ENCODE measurements at places on chromosomes 3 and 15.

- no peak for DNase-seq
Measured at GRCh38 chr3:134850761-134851160, 55.7 kb downstream of the EPHB1 start.

- no peak for DNase-seq
Measured at GRCh38 chr3:39203860-39204259, 11.5 kb upstream of the XIRP1 start.

- peak; percentile 43 for DNase-seq
Measured at GRCh38 chr3:71542521-71543370, 40.8 kb downstream of the FOXP1 start.

DNA sequence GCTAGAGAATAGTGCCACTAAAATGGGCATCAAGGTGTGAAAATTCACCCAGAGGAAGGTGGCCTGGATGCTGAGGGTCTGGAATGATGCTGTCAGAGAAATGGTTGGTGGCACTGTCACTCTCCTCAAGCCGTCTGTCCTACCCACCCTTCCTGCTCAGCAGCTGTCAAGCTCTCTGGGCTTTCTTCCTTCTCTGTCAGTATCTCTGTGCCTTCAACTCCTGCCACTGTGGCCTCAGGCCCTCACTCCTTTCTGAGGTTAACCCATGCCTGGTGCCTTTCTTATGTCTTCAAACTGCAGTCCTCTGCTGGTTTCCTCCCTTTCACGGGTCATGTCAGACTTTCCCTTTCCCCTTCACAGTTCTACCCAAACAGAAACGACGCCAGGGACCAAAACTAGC lies 4.4 kb downstream of the MYO5C start:
- DNase-seq, result no peak

GRCh38 chr15:38084289-38084688 lies 149.8 kb downstream of the TMCO5A start:
- DNase-seq, result no peak

DNA sequence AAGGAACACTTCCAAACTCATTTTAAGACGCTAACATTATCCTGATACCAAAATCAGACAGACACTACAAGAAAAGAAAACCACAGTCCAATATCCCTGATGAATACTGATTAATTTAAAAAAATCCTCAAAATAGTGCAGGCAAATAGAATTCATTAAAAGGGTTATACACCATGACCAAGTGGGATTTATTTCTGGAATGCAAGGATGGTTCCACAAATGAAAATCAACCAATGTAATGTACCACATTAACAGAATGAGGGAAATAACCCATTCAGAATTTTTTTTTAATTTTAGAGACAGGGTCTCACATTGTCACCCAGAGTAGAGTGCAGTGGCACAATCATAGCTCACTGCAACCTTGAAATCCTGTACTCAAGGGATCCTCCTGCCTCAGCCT lies 17.3 kb upstream of the AP4E1 start:
- no peak for DNase-seq

- no peak for DNase-seq
Measured at GRCh38 chr3:100216713-100217112, 44.1 kb upstream of the TBC1D23 start.

GRCh38 chr3:13500133-13500885 lies 20.2 kb downstream of the HDAC11 start:
- no peak for DNase-seq

DNA sequence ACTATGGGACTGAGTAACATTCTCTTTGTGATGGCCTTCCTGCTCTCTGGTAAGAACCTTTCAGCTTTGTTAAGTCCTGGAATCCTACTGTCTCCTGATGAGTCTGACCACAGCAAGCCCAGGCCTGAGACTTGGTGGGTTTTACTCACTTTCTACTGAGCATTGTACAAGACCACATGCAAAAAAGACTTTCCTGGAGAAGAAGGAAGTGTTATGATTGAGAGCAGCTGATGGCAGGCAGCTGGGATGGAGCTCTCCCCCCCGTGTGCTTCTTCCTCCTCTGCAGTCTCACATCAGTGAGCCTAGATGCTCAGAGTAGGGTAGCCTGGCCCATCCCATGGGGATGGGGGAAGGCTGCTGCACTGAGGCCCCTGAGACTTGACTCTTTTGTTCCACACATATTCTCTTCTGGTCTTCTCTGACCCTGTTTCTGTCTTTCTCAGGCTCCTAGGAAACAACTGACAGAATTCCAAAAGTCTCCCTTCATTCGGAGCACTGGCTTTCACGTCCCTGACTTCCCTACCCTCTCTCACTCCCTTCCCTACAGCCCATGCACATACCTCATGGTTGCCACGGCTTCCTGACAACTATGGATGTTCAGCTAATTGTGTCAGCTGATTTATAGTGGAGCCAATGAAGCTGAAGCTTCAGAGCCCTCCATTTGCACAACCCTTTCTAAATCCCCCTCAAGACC lies 36.6 kb downstream of the CD86 start:
- DNase-seq, result no peak

GRCh38 chr3:133014325-133014724 lies 23.9 kb upstream of the TMEM108 start:
- no peak for DNase-seq

DNA sequence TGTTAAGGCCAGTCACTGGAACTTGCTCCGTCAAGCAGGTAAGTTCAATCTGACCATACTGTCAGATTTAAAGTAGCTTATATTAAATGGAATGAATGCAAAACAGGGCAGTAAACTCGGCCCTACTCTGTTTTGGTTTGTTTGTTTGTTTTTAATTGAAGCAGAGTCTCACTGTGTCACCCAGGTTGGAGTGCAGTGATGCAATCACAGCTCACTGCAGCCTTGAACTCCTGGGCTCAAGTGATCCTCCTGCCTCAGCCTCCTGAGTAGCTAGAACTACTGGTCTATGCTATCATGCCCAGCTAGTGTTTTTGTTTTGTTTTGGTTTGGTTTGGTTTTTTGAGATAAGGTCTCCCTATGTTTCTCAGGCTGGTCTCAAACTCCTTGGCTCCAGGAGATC lies 305.0 kb downstream of the FEZF2 start:
- no peak for DNase-seq

GRCh38 chr3:98589331-98590036 lies 3.9 kb downstream of the CPOX start:
- DNase-seq, result no peak

- DNase-seq, result no peak
Measured at GRCh38 chr15:87710406-87710805, 546.1 kb downstream of the NTRK3 start.

DNA sequence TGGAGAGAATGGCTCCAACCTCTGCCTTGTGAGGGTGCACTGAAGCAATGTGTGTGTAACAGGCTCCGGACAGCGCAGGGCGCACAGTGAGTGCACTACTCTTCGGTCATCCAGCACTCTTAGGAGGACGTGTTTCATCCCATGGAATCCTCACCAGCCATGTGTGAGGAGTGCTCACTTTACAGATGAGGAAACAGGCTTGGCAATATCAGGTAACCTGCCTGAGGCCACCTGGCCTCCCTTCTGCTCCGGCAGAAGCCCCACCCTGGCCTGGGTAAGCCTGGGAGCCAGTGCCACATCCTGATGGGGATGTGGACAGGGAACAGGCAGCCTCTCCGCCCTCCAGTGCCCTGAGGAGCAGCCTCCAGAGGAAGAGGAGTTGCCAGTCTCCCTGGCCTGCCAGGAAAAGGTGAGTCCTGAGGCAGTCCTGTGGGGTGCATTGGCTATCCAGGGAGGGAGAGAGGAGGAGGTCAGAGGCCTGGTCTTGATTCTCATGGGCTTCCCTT lies 39.4 kb upstream of the LIMD1 start:
- no peak for DNase-seq

- DNase-seq, result no peak
Measured at GRCh38 chr3:152448091-152448490, 179.4 kb downstream of the MBNL1 start.

GRCh38 chr3:70789878-70790277 lies 477.4 kb upstream of the MDFIC2 start:
- no peak for DNase-seq

DNA sequence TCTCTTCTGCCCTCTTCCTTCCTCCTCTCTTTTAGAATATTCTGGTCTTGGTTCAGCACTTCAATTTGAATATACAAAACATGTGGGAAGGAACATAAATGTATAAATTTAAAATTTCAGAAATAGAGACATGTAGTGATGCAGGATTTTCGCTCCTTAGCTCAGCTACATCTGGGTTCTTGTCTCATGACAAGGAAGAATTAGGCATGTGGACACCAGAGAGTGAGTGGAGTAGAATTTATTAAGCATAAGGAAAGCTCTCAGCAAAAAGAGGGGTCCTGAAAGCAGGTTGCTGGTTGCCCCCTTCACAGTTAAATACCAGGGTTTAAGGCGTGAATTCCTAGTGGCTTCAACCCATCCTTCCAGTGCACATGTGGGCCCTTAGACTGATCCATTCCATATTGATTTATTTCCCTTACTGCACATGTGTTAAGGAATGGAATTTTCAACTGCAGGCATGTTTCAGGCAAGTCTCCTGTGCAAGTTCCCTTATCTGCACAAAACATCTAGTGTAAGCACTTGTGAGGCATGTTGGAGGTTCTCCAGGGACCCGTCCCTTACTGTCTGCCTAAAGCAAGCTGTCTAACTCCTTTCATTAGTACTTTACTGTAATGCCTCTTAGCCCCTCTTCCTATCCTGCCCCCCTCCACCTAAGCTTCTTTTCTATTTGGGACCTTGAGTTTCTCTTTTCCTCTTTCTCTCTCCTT lies 133.2 kb upstream of the STRIT1 start:
- no peak for DNase-seq

DNA sequence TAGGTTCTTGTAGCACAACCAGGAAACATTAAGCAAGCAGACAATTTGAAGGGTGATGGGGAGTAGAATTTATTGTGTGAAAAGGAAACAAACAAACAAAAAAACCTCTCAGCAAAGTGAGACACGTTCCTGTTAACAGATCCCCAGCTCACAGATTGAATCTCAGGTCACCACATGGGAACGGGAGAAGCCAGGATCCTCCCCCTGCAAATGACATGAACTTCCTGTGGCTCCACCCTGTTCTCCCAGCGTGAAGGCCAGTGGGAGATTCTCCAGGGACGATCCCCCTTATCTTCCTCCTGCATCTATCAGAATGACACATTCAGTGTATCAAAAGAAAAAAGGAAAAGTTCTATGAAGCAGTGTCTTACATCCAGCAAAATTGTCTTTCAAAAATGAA lies 1488.1 kb downstream of the OTOL1 start:
- DNase-seq, result no peak

DNA sequence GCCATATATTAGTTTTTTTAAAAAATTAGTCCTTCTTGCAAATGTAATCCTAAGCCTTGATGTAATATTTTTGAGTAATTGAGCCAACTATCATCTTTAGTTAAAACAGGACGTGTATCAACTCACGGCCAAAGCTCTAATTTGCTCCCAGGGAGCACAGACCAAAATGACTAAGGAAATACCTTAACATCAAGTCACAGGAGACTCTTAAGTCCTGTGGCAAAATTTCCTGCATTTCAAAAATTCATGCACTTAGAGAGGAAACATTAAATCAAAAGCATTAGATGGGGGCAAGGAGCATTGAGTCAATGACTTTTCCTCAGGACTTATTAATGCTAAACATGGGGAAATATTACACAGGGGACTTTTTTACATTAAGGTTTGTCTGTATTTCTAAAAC lies 276.0 kb downstream of the MFSD1 start:
- no peak for DNase-seq

DNA sequence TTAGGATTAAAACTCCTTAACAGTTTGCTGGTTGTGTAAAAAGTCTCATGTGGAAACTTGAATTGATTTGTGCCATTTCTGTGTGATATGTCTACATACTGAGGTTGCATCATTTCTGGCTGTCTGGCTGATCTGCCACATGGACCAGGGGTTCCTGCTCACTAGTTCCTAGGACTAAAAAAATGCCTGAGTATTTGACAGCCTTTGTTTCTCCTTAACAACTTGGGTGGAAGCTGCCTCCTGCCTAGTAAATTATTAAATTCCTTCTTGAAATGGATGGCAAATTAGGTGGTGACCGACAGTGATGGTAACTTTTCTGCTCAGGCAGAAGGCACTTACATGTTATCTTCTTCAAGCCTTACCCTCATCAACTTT lies 226.9 kb upstream of the MRPL3 start:
- no peak for DNase-seq

DNA sequence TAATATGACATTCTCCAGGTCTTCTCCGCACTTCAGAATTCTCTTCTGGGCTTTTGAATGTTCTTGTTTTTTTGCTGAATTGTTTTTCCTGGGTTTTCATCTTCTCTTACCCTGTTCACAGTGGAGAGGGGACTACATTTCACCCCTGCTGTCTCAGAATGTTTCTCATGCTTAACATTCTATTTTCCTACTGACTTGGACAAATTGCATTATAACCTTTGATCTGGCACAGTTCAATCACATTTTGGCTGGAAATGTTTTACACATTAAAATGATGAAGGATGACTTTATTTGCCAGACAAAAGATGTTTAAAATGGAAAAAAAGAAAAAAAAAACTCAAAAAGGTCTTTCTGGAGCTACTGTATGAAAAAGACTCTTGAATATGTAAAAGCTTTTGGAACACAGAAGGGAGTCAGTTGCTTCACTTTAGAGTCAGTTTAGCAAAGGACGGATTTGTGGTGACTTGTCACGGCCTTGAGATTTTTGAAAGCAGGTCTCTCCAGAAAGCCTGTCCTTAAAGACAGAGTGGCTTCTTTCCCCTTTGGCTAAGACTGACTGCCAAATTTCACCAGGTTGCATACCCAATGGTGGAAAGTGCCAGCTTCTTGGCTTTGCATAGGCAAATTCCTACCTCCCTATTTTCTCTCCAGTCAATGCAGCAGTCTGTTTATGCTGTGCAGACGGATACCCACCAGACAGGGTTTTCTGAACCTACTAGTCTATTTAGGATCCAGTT lies 401.0 kb upstream of the TBL1XR1 start:
- no peak for DNase-seq

- DNase-seq, result no peak
Measured at GRCh38 chr3:78868570-78868969, 899.2 kb downstream of the ROBO1 start.

DNA sequence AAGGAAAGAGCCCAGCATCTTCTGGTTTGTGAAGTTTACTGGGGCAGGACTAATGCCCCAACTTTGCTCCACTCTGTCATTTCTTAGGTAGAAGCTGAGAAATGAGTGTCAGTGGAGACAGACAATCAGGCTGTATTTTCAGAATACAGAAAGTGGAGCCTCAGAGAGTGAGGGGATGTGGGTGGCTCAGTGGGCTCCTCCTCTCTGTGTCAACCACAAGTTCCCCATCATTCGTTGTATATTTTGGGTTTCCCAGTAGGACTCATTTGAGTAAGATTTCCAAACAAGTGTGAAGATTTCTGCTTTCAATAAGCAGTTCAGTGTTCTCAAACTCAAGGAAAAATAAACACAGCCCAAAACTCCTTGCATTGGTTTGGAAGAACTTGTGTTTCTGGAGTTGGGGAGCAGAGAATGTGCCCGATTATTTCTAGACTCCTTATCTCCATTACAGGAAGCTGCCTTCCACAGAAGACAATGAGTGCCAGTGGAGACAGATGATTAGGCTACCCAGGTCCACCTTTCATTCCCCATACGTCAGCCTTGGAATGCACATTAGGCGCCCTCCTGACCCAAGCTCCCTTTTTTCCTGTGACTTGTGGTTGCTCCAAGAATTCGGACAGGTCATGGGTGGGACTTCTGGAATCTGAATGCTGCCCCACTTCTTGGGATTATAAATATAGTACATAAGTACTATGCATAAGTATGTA lies 792.1 kb upstream of the LMCD1 start:
- DNase-seq, result no peak

- DNase-seq, result no peak
Measured at GRCh38 chr15:43184407-43185124, 637 bp upstream of the CCNDBP1 start.
